ENCODE measurements at places on chromosomes 11 and 22. TPM values are rescaled to one million over a fixed set of nuclear protein-coding genes. Genes with fewer than 3 reads are reported as not detected.

The SC5D gene
- total RNA-seq, result 10.2 TPM

- DNase-seq, result peak; percentile 84
These were observed 6.9 kb downstream of the AQP11 start for GRCh38 chr11:77596626-77597025.

The WBP2NL gene
- total RNA-seq, result 12.2 TPM

- DNase-seq, result peak; percentile 82
These were observed 17.5 kb upstream of the TMEM184B start for GRCh38 chr22:38290347-38290746.

The CRYAB gene
- not detected for total RNA-seq
